Activated naive CD4-positive, alpha-beta T cell (primary cell): ENCODE measurements at places on chromosomes 5 and 9.

GRCh38 chr5:123810253-123810652 lies 298.3 kb downstream of the CSNK1G3 start:
- DNase-seq: no peak

DNA sequence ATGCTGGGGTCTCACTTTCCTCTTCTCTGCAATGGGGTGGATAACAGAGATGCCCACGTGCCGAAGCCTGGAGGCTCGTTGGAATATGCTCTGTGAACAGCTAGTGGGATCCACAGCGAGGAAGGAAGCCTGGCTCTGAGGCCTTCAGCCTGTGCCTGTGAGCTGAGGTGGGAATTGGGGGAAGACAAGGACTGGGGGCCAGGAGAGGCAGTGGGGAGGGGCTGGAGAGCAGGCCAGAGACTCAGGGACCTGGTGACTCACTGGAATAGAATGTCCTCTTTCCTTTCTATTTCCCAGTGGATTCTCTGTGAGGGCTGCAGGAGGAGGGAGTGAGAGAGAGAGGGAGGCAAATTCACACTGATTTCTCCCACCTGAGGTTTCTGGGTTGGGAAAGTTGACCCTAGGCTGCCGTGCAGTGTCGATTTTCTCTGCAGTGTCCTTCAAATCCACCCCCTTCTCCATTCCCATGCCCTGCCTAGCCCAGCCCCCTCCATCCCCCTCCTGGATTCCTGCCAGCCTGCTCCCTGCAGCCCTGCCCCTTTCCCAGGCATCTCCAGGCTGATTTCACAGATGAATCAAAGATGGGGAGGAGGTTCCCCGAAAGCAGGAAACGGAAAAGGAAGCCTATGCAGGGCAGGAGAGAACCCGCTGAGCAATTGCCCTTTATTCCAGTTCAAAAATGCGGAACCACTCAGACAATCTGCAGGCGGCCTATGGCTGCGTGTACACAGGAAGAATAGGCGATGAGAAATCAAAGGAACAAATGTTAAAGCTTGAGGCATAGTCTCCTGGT lies 1.4 kb upstream of the SPAAR start:
- DNase-seq: no peak

- DNase-seq: no peak
Observed at GRCh38 chr5:87048156-87048555, 219.5 kb upstream of the RASA1 start.

DNA sequence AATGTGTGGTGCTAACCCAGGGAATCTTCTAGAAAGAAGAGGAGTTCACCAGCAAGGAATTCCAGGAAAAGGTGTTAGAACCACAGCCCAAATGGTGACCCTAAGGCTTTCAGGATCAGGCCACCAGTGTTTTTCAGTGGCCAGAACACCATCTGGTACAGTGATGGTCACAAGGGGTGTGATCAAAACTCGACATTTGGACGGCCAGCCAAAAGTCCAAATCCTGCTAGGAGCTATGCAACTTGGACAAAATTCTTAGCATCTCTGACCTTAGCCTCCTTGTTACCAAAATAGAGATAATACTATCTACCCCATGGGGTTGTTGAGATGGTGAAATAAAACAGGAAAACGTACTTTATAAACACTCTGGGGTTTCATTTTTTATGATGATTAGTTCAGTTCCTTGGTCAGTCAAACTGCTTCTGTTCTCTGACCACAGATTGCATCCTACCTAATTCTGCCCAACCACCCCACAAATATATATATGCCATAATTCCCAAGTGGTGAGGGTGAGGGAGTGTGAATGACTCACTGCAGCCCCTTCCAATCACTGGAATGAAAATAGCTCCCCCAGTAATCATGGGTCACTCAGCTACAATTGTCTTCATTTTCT lies 210.3 kb downstream of the CDK5RAP2 start:
- no peak for DNase-seq

GRCh38 chr5:127909821-127910220 lies 173.7 kb upstream of the SLC12A2 start:
- no peak for DNase-seq

DNA sequence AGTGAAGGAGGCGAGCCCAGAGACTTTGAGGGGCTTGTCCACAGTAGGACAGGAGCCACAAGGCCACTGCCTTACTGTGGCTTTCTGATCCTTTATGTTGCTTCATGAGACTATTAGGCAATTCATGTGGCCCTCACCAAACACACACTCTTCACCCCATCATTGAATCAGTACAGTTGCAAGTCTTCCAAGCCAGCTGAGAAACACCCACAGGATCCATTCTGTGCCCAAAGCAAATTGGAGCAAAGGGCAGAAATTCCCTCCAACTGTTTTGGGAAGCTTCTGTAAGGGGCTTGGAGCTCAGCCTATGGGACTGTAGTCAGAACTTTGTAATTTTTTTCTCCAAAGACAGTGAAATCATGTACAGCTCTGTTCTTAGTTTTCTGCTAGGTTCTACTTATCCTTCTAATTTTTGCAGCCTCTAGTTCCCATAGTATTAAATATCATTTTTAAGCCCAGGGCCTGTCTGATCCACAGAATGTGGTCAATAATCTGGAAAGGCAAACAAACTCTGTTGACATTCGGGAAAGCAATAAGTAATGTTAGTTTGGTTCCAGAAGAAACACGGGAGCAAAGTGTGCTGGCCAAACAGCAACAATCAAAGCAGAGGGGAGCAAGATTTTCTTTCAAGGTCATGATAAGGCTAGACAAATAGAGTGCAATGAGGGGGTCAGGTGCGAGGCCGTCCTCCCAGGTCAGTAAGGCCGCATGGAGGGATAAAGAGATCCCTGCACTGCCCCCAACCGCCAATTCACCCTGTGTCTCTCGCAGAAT lies 47.0 kb downstream of the UBE2QL1 start:
- no peak for DNase-seq

GRCh38 chr9:7165331-7165975 lies 407.7 kb downstream of the KDM4C start:
- DNase-seq: no peak

DNA sequence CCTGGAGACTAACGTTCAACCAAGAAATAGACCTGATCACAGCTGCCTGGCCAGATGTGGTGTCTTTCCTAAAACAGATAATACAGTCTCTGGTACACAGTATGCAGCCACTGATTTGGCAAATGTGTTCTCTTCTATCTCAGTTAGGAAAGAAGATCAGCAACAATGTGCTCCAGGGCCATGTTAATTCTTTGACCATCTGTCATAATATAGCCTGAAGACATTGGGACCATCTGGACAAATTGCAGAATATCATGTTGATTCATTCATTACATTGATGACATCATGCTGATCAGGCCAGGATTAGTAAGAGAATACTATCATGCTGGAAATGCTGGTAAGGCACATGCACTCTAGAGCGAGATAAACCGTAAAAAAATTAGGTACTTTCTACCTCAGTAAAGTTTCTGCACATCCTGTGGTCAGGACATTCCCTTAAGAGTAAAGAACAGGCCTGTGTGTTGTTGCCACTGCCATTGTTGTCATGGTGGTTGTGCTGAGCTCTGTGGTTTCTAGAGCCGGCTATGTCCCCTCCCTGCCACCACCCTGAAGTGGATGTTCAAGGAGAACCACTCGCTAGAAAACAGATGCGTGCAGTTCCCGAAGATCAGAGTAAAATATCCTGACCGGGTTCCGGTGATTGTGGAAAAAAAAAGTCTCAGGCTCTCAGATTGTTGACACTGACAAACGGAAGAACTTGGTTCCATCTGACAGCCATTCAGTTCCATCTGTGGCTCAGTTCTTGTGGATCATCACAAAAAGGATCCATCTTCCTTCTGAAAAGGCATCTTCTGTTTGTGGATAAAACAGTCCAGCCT lies 6.4 kb upstream of the JMY start:
- no peak for DNase-seq

DNA sequence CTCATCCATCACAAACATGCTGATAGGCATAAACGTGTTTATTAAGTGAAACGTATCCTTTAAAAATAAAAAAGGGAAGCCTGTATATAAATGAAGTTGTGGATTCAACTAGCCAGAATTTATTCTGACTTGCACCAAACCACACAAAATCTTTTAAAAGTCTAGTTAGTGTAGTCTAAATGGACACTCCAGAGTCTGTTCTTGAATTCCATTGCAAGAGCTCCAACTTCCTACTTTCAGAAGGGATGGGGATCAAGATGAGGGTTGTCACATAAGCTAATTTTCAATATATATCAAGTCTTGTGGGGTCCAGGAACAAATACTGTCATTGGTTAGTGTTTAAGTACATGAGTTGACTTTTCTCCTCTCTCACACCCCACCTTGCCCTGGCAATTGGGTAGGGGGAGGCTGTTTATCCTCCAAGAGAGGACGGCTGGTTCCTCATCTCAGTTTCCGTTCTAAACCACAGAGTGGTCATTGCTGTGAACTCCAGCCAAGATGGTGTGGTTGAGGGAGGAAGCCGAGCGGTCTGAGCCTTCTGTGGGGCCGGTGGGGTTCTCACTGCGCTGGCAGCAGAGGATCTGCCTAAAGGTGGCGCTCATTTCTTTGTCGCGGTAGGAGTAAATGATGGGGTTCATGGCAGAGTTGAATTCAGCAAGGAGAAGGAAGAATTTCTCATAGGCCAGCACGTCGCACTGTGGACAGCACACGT lies 163.2 kb downstream of the LPAR1 start:
- no peak for DNase-seq

- no peak for DNase-seq
Observed at GRCh38 chr5:113090336-113091106, 113.9 kb downstream of the DCP2 start.

- no peak for DNase-seq
Observed at GRCh38 chr9:19154135-19154612, 26.9 kb upstream of the PLIN2 start.

DNA sequence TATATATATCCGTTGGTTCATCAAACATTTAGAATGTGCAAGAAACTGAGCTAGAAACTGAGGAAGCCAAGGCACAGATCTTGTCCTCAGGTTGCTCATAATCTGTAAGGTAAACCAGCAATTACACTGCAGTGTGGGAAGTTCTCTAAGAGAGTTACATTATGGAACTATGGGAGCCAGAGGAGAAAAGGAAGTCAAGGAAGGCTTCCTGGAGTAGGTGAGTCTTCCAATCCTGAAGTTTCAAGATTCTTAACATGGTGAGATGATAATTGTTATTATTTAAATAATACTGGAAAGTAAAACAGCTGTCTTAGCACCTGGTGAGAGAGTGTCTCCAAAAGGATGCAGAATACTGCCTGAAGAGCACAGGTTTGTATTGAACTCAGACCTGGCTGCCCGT lies 44.2 kb downstream of the PDE6A start:
- no peak for DNase-seq

- DNase-seq: no peak
Observed at GRCh38 chr5:73918791-73919221, 292.8 kb downstream of the ARHGEF28 start.

DNA sequence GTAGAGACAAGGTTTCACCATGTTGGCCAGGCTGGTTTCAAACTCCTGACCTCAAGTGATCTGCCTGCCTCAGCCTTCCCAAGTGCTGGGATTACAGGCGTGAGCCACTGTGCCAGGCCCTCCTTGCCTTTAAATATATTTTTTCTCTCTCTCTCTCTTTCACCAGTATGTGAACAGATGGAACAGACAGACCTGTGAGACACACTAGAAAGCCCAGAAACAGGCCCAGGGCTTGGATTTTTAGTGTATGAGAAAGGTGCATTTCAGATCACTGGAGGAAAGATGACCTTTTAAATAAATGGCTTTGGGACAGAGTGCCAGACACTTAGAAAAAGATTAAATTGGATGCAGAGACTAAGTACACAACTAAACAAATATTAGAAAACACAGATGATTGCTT lies 3.1 kb downstream of the RASGEF1C start:
- no peak for DNase-seq

DNA sequence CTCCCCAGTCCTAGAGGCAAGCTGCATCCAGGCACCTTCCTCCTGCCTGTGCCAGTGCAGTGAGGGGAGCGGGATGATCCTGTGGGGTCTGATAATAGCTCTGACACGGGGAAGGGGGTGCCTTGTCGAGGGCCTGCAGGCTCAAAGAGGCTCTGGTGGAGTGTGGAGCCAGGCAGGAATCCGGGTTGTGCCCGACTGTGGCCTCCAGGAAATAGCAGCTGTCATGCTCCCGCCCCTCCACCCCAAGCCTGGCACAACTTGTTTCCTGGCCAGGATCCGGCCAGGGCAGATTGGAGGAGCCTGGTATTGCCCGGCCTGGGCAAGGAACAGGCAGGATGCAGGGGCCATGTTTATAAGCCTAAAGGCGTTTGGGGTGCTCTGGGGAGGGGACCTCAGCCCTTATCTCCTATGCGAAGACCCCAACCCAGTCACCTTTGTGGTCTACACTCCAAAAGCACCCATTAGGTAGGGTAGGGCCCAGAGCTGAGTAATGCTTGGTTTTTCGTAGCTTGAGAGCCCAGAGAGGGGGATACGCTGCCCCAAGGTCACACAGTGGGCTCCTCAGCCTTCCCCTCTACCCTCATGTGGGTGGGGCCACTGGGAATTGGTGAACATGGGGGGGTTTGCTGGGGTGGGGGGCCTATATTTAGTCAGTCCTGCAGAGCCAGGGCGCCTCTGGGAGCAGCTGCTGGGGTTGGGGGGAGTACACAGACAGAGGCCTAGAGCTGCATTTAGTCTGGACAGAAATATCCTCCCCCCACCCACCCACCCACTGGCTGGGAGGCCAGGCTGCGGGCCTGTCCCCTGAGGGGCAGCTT lies 12.2 kb downstream of the CXXC5 start:
- no peak for DNase-seq

DNA sequence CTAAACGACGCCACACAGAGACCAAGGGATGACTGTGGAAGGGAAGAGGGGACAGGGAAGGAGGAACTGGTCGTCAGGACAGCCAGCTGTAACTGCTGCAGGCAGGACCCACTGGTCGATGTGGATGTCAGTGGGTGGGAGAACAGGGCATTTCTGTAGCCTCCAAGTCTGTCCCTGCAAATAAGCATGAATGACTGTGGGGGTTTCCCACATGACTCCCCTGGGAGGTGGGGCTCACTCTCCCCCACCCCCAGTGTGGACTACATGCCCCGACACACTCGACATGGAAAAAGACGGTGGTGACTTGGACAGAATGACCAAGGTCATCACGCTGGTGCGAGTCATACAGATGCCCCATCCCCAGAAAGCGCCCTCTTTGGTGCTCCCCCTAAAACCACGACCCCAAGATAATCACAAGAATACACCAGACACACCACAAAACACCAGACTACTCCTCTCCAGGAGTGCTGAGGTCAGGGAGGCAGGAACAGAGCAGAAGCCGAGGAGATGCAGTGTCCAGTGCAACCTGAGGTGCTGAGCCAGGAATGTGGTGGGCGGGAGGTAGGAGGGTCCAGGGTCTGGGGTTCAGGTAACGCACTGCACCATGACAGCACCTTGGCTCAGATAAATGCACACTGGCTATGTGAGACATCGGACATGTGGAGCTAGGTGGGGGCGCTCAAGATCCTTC lies 64.9 kb downstream of the SECISBP2 start:
- no peak for DNase-seq

DNA sequence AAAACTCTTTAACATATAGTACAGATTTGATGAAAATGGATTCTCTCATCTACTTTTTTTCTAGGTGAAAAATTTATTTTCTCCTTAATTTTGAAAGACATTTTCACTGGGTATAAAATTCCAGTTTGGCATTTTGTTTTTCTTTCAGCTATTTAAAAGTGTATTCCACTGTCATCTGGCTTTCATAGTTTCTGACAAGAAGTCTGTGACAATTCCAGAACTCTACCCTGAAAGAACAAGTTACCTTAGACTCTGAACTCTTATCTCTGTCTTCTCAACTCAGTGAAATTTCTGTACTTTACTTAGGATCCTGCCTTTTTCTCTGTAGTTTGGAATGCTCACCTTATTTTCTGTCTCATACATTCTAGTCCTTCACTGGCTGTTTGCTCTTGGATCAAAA lies 161.7 kb downstream of the RANBP17 start:
- no peak for DNase-seq

- no peak for DNase-seq
Observed at GRCh38 chr5:134506054-134507039, 19.1 kb upstream of the JADE2 start.
